ENCODE measurements at places on chromosomes 6 and 20. TPM values are rescaled to one million over a fixed set of nuclear protein-coding genes. Genes with fewer than 3 reads are reported as not detected.

- no peaks in the 10 kb centered on the region for H3K36me3 ChIP-seq
- peaks cover 13% of the 10 kb centered on the region for H3K4me1 ChIP-seq
- H3K4me3 ChIP-seq, result no peak overlapping the region
- no peaks in the 10 kb centered on the region for H3K27me3 ChIP-seq
- no peak for DNase-seq
- no peak overlapping the region for H3K27ac ChIP-seq
These were observed 1.7 kb upstream of the AIG1 start for GRCh38 chr6:143058987-143059386.

GRCh38 chr6:108836061-108836460 lies 12.2 kb upstream of the ARMC2 start:
- no peak for DNase-seq
- H3K27ac ChIP-seq, result no peak overlapping the region
- no peaks in the 10 kb centered on the region for H3K36me3 ChIP-seq
- peaks cover 9% of the 10 kb centered on the region for H3K4me1 ChIP-seq
- H3K4me3 ChIP-seq, result no peak overlapping the region

- DNase-seq, result peak; percentile 37
- H3K4me1 ChIP-seq, result peaks cover 4% of the 10 kb centered on the region
- no peaks in the 10 kb centered on the region for H3K27me3 ChIP-seq
- no peaks in the 10 kb centered on the region for H3K36me3 ChIP-seq
- no peak overlapping the region for H3K4me3 ChIP-seq
These were observed 21.4 kb upstream of the PREP start for GRCh38 chr6:105424175-105424783.

GRCh38 chr6:139926711-139927110 lies 552.3 kb upstream of the CITED2 start:
- H3K27ac ChIP-seq, result no peak overlapping the region
- no peak overlapping the region for H3K4me3 ChIP-seq
- DNase-seq, result no peak
- no peaks in the 10 kb centered on the region for H3K4me1 ChIP-seq

Gene SOX18
- 17.1 TPM for total RNA-seq
